ENCODE measurements at places on chromosomes 1 and 21. TPM values are rescaled to one million over a fixed set of nuclear protein-coding genes. Genes with fewer than 3 reads are reported as not detected.

GRCh38 chr1:234907940-234908405, 220.7 kb downstream of the TOMM20 start:
- DNase-seq: no peak

GRCh38 chr1:193631306-193631705, 444.9 kb upstream of the B3GALT2 start:
- DNase-seq: no peak

DNA sequence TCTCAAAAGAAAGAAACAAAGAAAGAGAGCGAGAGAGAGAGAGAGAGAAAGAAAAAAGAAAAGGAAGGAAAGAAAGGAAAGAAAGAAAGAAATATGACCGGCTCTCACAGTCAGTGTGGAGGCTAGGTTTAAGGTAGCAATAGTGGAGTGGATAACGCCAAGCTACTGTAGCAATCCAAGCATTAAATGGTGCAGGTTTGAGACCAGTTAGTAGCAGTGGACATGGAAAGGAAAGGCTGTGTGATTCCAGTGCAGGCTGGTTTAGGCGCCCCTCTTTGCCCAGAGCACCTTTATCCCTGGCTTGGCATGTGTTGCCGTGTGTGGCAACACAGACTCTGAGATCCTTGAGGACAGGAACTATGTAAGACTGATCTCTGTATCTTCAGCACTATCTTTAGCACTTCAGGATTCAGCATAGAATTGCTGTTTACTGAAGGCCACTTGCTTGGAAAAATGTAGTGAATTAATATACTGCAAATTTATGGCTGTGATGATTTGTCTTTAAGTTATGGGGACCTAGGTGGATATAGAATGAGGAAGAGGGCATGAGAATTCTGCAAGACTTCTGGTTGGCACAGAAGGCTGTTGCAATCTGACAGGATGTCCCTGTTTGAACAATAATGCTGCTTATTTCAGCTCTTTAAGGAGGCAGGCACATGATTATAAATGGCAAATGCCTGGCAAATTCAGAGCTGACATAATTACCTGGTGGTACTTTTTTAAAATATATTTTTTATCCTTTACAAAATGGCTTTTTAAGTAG, 10.8 kb upstream of the OSBPL9 start:
- DNase-seq: no peak

- DNase-seq: no peak
These were observed 29.6 kb downstream of the B3GALT2 start for GRCh38 chr1:193156822-193157142.

GRCh38 chr1:240219104-240219503, 127.4 kb downstream of the FMN2 start:
- DNase-seq: no peak

- no peak for DNase-seq
These were observed 14.9 kb upstream of the CD1C start for GRCh38 chr1:158274797-158275196.

DNA sequence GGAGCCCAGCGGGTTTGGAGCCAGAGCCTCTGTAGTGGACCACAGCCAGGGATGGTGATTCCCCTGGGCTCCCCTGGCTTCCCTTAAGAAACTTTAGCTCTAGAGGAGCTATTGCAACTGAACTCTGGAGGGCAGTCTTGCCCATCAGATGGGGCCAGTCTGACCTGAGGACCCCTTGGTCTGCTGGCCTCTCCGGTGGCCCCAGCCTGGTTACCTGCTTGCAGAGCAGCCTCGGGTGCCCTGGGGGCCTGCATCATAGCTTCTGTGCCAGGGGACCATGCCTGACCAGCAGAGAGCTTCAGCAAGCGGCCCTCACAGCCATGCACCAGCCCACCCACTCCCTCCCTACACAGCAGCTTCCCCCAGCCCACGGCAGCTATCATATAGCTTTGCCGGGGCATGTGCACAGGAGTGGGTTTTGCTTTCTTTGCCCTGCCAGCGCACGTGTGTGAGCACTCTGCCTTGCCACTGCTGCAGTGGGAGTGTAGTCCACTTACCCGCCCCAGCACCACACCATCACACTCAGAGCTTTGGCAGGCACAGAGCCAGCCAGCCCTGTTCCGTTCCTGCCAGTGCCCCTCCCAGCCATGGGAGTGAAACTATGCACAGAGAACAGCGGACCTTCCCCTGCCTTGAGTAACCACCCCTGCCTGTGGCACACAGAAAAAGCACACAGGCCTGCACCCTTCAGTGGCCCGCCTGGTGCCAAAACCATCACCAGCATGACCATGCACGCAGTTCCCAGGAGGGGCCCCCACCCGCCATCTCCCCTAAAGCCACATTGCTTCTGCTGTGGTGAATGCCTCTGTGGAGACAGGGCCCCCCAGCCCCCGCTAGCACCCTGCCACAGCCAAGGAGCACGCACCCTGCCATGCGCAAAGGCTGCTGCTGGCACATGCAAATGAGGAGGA, 442.9 kb upstream of the NEGR1 start:
- DNase-seq: no peak

GRCh38 chr21:41847066-41847804, 31.9 kb downstream of the PRDM15 start:
- DNase-seq: no peak

DNA sequence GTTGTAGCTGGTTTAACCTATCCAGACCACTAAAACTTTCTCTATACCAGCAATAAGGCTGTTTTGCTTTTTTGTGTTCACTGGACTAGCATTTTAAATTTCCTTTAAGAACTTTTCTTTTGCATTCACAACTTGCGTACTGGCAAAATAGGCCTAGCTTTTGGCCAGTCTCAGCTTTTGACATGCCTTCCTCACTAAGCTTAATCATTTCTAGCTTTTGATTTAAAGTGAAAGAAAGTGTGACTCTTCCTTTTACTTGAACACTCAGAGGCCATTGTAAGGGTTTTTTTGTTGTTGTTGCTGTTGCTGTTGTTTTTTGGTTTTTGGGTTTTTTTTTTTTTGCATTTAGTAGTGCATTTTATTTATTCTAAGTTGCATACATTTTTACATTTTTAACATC, 15.2 kb downstream of the RPAP2 start:
- no peak for DNase-seq

- DNase-seq: no peak
These were observed 14.6 kb upstream of the FLG2 start for GRCh38 chr1:152374451-152374850.

DNA sequence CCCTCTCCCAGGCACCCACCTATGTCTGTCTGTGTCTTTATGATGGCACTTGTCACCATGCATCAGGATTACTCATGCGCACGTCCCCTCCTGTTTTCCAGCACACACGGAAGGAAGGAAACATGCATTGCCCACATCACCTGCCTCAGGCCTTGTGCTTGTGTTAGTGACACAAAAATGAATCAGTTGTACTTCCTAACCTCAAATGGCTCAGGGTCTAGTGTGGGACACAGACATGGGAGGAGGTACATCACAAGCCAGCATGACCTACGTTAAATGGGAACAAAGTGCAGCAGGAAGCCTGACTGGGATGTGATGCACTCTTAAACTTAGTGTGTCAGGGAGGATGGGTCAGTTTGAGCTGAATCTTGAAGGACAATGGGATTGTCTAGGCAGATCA, 126.7 kb downstream of the TRABD2B start:
- no peak for DNase-seq

GRCh38 chr21:44455524-44456213, 359 bp downstream of the LRRC3 start:
- no peak for DNase-seq

GRCh38 chr1:107750364-107750959, 214.5 kb downstream of the VAV3 start:
- DNase-seq: peak; percentile 51

DNA sequence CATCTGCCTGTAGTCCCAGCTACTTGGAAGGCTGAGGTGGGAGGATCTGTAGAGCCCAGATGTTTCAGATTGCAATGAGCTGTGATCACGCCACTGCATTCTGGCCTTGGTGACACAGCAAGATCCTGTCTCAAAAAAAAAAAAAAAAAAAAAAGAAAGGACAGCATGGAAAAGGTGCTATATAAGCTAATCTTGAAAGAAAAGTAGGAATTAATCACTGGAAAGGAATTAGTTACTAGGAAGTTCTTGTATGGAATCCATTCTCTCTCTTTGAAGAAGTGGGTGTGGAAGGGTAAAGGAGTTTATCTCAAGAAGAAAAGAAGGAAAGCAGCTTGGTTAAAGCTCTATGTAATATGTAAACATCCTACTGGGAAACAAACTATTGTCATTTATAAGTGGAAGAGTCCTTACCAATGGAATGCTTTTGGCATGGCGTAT, 339.2 kb downstream of the DPYD start:
- DNase-seq: no peak

DNA sequence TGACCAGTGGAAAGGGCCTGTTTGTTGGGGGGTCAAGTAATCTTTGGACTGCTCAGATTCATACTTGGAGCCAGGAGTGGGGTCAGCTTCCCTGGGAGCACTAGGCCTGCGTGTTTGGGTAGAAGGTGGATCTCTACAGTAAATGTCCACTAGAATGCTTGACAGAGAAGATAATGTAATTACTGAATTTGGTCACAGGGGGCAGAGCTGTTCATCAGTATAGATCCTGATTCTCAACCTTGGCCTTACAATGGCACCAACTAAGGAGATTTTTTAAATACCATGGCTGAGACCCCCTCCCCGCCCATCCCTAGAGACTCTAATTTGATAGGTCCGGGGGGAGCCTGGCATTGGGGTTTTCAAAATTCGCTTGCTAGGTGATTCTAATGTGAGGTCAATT, 217.5 kb upstream of the PLXNA2 start:
- DNase-seq: no peak

- no peak for DNase-seq
These were observed 12.2 kb downstream of the HDAC1 start for GRCh38 chr1:32303997-32304622.

- no peak for DNase-seq
These were observed 86.1 kb downstream of the TENT5C start for GRCh38 chr1:117691942-117692341.

- DNase-seq: peak; percentile 82
These were observed 38.2 kb downstream of the ZBTB17 start for GRCh38 chr1:15937706-15938168.

DNA sequence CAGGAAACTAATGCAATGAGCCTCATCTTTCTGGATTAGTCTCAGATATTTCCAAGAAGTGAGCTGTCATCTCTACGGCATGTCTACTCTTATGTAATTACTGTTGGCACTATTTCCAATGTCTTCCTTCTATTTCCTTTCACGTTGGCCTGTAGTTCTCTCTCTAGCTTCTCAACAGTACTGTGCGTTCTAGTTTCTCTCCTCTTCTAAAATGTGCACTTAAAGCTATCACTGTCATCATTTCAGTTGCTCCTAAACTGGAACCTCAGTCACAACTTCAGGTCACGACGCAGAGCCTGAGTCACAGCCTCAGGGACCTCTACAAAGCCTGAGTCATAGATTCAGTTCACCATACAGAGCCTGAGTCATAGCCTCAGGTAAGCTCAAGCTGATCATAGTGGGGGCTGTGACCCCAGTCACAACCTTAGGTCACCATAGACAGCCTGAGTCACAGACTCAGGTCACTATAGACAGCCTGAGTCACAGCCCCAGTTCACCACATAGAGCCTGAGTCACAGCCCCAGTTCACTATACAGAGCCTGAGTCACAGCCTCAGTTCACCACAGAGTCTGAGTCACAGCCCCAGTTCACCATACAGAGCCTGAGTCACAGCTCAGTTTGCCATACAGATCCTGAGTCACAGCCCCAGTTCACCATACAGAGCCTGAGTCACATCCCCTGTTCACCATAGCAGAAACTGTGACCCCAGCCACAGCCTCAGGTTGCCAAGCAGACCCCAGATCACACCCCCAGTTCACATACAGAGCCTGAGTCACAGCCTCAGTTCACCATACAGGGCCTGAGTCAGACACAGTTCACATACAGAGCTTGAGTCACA, 13.0 kb downstream of the WNT9A start:
- no peak for DNase-seq

- no peak for DNase-seq
These were observed 421.6 kb upstream of the PBX1 start for GRCh38 chr1:164137273-164137925.

GRCh38 chr1:78267513-78268218, 221.9 kb downstream of the GIPC2 start:
- no peak for DNase-seq

DNA sequence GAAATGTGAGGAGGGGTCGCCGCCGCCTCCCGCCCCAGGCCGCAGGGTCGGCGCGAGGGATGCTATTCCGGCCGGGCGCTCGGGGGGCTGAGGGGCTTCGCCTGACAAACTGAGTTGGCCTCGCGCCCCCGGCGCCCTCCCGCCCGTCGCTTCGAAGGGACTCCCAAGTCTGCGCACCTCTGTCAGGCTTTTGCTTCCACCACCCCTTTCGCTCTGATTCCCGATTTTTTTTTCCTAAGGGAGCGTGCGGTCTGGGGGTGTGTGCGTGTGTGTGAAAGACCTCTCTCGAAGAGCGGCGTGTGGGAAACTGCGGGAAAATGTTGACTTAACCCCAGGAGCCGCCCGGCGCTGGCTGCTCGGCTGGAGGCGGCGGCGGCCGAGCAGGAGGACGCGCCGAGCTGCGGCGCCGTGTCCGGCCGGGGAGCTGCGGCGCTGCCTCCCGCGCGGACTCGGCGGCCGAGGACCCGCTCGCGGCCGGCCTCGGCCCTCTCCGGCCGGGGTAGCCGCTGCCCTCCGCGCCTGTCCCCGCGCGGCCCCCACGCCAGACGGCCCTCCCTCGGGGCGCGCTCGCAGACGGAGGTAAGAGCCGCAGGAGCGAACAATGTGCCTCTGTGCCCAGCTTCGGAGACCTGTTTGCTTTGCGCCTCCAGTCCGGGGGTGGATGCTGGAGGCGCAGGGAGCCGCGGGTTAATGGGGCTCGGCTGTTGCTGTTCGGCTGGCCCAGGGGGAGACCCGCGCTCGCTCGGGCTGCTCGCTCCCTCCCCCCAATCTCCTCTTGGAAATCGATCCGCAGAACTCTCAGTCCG, 1.1 kb downstream of the ADGRL2 start:
- peak; percentile 86 for DNase-seq

DNA sequence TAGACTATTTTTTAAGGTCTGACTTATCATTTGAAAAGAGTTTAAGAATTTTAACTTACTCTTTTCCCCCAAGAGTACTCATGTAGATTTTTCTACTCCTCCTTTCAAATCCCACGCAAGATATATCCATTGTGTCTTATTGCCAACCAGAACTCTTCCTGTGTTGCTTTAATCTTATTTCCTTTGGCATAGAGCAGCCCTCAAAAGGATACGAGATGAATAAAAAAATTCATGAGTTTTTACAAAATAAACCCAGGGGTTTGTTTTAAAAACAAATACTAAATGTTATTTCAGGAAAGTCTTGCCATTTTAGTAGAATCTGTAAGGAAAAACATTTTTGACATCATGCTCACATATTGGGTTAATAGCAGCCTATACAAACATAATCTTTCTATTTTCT, 543.2 kb upstream of the CXADR start:
- DNase-seq: no peak

OR10R2 gene
- total RNA-seq: not detected

COL24A1 gene
- total RNA-seq: 1.3 TPM

SYT11 gene
- total RNA-seq: 4.0 TPM

TEX50 gene
- not detected for total RNA-seq

KAZN gene
- total RNA-seq: 30.8 TPM

All from lower leg skin (tissue), 4 donors.